HL-60 (cell line): ENCODE measurements at places on chromosomes 2 and 18.

- no peak for DNase-seq
Measured at GRCh38 chr2:3594493-3595281, at the start of gene COLEC11. Gene COLEC11, plus strand, starts transcription at chr2:3595112. Its CDS starts 9,229 bp downstream, at chr2:3604341.

DNA sequence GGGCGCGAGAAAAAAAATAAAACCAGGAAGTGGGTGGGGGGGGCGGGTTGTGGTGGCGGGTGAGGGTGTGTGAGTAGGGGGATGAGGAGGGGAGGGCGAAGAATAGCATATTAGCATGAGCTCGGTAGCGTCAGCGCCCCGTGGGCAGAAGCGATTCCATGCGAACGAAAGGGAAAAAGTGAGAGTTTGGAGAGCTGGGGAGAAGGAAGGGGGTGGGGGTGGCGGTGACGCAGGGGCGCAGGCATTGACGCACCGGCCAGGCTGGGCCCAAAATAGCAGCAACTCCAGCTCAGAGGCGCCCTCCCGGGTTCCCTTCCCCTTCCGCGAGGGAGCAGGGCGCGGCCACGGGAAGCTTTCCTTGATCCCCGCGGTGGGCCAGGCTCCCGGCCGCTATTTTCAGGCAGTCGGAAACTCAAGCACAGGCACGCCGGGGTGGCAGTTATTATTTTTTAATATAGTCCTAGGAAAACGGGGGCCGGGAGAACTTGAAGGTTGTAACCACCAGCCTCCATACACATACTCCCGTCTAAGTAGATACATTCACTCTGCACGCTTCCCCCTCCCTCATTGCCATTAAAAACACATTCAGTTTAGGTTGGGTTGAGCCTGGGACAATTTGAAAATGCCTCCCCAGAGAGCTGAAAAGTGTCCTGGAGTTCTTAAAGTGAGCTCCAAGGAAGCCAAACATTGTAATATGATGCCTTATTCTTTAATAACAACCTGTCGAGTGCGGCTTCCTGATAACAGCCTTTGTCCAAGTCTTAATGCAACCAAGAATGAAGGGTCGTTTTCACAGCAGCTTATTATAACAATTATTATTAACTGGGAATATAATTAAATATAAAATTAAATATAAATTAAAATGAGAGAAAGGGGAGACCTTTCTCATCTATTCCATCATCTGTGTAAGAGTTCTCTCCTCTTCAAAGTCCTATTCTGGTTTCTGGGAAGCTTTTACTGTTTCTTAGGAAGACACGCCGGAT lies 2.3 kb upstream of the NR4A2 start:
- DNase-seq: no peak

DNA sequence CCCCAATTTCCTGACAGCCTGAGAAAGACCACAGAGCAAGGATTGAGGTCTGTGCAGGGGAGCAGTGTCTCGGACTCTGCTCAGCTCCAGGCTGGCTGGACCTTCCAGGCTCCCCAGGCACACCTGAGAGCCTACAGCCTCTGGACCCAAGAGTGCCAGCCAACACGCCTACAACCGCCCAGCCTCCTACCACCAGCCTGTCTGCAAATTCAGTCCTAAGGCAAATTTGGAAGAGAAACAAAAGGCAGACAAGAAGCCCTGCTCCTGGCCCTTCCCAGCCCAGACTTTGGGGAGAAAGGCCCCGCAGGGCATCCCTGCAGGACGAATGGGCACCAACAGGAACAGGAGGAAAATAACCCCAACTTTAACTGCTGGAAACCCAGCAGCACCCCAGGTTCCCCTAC lies 1.9 kb downstream of the HS6ST1 start:
- no peak for DNase-seq

DNA sequence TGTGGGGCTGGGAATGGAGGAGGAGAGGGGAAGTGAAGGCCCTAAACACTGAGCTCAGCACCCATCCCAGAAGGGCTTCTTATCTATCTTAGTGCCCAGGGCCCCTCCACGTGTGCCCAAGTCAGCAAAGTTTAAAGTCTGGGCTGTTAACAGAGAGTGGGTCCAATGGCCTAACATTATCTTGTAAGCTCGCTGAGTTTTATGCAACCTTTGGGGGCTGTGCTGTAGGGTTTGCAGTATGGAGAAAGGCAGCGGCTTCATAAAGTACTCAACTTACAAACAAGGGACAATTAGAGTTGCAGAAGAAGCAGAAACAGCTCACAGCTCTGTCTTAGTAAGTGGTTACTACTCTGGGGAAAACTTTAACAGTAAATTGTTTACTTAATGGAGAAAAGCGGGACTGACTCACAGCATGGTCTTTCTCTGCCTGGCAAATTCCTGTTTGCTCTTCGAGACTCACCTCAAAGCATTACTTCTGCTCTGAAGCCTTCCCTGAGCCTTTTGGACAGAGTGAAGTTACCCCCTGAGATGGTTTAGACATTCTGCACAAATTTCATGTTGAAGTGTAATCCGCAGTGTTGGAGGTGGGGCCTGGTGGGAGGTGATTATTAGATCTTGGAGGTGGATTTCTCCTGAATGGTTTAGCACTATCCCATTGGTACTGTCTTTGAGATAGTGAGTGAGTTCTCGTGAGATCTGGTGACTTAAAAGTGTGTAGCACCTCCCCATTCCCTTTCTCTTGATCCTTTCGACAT lies 9.0 kb downstream of the ENOSF1 start:
- DNase-seq: no peak

GRCh38 chr2:239438995-239439753 lies 38.4 kb upstream of the HDAC4 start:
- DNase-seq: no peak

GRCh38 chr2:230847883-230848388 lies 16.8 kb upstream of the ITM2C start:
- DNase-seq: peak; percentile 60

- no peak for DNase-seq
Measured at GRCh38 chr2:118667348-118667747, 180.1 kb downstream of the EN1 start.

DNA sequence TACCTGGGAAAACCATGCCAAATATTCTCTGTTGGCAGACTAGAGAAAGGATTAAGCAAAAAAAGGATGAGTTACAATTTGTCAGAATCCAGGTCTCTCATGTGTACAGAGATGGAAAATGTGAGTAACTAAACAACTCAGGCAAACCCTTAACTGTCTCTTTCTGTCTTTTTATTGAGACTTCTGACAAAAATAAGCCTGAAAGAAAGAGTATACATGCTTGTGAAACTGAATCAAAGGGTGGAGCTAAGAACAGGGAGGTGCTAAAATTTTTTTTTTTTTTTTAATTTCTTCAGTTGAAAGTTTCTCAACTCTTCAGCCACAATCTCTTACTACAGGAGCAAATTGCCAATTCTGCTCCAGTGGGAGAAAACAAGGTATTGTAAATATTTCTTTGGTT lies at the start of gene SERPINB10:
TSS of gene SERPINB10 (plus strand) at position 295 of the 400 bp plus-strand sequence. CDS start 7,553 bp downstream, outside the sequence.
- DNase-seq: no peak

DNA sequence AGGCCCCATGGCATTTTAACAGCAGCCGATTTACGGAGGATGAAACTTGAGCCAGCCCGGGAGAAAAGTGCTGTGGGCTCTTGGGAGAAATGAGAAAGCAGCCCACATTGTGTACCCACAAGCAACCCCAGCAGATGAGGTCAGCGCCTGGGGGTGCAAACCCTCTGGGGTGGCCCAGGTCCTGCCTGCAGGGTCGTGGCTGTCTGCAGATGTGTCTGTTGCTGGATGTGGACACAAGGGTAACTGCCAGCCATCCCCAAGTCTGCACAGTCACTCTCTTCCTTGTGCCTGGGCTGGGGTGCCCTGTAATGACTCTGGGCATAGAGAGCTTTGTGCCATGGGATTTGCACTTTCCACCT lies 170.8 kb downstream of the PRKCE start:
- DNase-seq: no peak

GRCh38 chr2:172914341-172915008 lies 161.2 kb upstream of the MAP3K20 start:
- DNase-seq: no peak

DNA sequence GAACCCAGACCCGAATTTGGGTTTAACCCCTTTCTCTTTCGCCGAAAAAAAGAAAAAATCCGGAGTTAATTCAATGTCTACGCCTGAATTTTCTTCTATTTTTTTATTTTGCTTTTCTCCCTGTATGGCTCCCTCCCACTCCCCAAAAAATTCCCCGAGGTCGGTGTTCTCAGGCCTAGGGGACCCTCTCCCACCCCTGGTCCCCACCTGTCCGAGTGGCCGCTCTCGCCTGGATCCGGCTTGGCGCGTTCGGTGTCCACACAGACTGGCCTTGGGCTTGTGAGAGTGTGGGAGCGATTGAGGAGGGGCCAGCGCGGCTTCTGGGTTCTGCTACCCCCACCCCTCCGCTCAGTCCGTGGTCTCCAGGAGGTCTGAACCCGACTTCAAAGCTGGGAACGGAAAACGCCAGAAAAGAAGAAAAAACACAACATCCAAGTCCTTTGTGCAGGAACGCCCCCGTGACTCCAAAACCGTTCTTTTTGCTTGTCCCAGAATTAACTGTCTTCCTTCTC lies 5.7 kb upstream of the EN1 start:
- DNase-seq: no peak
